ENCODE measurements at places on chromosomes 13 and 19. TPM values are rescaled to one million over a fixed set of nuclear protein-coding genes. Genes with fewer than 3 reads are reported as not detected.

GRCh38 chr13:97121894-97122293, 100.2 kb upstream of the MBNL2 start:
- DNase-seq, result no peak

GRCh38 chr13:37617173-37617572, 18.6 kb upstream of the POSTN start:
- DNase-seq, result no peak

- DNase-seq, result no peak
Observed at GRCh38 chr13:109100705-109101304, 471.4 kb downstream of the MYO16 start.

DNA sequence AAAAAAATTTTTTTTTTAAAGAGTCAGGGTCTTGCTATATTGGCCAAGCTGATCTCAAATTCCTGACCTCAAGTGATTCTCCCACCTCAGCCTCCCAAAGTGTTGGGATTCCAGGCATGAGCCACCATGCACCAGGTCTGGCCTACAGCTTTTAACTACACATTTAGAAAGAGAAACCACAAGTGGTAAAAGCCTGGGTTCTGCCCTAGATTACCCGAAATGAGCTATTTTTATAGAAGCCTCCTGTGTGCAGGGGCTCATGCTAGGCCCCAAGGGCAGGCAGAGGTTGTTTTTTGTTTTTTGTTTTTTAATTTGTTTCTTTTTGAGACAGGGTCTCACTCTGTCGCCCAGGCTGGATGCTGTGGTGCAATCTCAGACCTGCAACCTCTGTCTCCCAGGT, 14.0 kb upstream of the MYADM start:
- no peak for DNase-seq

GRCh38 chr13:94345374-94346195, 133.9 kb downstream of the DCT start:
- DNase-seq, result no peak

IZUMO2 gene
- not detected for total RNA-seq
